ENCODE measurements at places on chromosomes 16 and 17. TPM values are rescaled to one million over a fixed set of nuclear protein-coding genes. Genes with fewer than 3 reads are reported as not detected.
A peak's percentile ranks its signal among the peaks of the same experiment; 100 is the strongest.

- DNase-seq: no peak
Observed at GRCh38 chr17:19539040-19539399, 5.4 kb downstream of the SLC47A1 start.

GRCh38 chr17:42517516-42517915 is 18.5 kb upstream of the NAGLU start:
- DNase-seq: peak; percentile 90

- peak; percentile 57 for DNase-seq
Observed at GRCh38 chr16:67177743-67178699, 5.7 kb downstream of the MATCAP1 start.

GRCh38 chr17:17503566-17504130 is 7.5 kb upstream of the RASD1 start:
- DNase-seq: no peak

GRCh38 chr16:31869511-31870201 is 4.0 kb upstream of the ZNF267 start:
- DNase-seq: peak; percentile 60

LRRC37B gene
- total RNA-seq: 14.2 TPM

DNA sequence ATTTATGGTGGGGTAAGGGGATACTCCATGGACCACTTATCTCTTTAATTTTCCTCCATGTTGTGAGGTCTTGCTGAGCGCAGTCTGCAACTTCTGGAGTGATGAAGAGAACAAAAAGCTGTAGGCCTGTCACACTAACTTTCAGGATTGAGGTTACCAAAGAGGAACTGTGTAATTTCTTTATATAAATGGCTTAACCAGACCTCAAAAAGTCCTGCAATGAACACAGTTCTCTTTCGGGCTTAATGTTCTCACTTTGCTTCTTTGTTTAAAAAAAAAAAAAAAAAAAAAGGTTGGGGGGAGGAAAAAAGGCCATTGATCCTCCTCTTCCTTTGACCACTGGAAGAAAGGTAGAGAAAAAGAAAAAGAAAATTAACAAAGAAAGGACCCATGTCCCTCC is 86.8 kb upstream of the SOX9 start:
- DNase-seq: no peak

DNA sequence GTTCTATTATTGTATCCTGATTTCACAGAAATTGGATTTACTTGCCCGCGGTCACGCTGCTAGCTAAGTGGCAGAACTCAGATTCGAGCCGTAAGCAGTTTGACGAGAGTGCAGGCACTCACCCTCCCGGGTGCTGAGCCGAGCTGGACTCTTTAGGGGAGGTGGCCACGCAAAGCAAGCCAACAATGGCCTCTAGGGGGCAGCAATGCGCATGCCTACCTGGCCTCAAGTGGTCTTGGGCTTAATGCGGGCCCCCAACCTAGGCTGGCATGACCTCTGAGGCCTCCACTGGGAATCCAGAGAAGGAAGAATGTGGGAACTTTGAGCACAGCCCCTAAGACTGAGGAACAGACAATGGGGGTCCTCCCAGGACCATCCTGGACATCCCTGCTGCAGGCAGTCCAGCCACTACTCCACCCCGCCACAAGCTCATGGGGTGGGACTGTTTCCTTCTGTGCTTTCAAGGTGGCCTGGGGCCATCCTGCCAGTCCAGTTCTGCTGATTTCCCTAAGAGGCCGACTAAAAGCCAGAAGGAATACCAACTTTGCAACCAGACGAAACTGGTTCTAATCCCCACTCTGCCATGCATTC is 276.5 kb downstream of the XYLT1 start:
- DNase-seq: peak; percentile 26

DNA sequence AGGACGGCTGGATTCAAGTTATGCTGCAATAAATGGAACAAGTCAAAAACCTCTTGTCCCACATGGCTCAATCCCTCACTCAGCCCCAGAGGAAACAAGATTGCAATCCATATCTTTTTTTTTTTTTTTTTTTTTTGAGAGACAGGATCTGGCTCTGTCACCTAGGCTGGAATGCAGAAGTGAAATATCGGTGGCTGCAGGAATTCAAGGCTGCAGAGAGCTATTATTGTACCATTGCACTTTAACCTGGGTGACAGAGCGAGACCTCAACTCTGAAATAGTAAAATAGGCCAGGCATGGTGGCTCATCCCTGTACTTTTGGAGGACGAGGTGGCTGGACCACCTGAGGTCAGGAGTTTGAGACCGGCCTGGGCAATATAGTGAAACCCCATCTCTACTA is 2.7 kb upstream of the PDE6G start:
- DNase-seq: no peak

- peak; percentile 65 for DNase-seq
Observed at GRCh38 chr17:64084086-64084939, 45.6 kb downstream of the ERN1 start.

GRCh38 chr17:44749076-44749979 is 9.5 kb upstream of the ADAM11 start:
- DNase-seq: no peak

DNA sequence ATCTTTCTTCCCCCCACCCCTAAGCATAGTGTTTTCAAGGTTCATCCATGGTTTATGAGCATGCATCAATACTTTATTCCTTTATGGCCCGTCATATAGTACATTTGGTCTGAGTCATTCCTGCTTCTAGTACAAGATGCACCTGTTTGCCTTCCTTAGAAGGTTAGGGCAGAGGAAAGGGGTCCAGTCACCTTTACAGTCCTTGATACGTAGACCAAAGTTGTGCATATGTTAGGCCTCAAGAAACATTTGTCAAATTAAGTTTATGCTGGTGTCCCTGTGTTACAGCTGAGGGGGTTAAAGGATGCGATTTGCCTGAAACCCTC is 1.4 kb downstream of the CYB5D2 start:
- no peak for DNase-seq

GRCh38 chr16:27202923-27203506 is 311 bp upstream of the KDM8 start:
- DNase-seq: peak; percentile 92

- DNase-seq: peak; percentile 97
Observed at GRCh38 chr17:82297714-82298537, 19.5 kb downstream of the CD7 start.

- DNase-seq: no peak
Observed at GRCh38 chr17:49353607-49354006, 8.4 kb downstream of the ZNF652 start.

DNA sequence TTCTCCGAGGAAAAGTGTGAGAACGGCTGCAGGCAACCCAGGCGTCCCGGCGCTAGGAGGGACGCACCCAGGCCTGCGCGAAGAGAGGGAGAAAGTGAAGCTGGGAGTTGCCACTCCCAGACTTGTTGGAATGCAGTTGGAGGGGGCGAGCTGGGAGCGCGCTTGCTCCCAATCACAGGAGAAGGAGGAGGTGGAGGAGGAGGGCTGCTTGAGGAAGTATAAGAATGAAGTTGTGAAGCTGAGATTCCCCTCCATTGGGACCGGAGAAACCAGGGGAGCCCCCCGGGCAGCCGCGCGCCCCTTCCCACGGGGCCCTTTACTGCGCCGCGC is at the start of gene ERBB2:
Gene ERBB2, plus strand, starts transcription at position 247 of the 330 bp plus-strand sequence. CDS start 175 bp downstream, outside the sequence.
- peak; percentile 74 for DNase-seq

STX4 gene
- 15.5 TPM for total RNA-seq

MMP25 gene
- under 0.01 TPM for total RNA-seq

CCL1 gene
- not detected for total RNA-seq

KRTAP4-3 gene
- total RNA-seq: not detected

DNA sequence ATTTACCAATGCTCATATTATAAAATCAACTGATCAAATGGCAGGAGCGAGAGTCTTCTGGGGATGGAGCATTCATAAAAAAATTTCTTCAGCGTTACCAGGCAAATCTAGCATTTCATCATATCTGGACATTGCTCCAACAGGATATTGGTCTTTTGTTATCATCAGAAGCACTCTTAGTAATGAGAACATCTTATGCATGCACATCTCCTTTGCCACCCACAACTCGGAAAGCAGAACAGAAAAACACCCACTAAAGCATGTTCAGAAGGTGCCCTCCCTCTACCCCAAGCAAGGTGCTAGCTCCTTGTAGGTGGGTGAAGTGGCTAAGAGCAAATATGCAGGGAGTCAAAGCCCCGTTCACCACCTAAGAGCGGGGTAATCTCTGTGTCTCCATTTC is 18.9 kb downstream of the ARHGAP17 start:
- DNase-seq: no peak

DNA sequence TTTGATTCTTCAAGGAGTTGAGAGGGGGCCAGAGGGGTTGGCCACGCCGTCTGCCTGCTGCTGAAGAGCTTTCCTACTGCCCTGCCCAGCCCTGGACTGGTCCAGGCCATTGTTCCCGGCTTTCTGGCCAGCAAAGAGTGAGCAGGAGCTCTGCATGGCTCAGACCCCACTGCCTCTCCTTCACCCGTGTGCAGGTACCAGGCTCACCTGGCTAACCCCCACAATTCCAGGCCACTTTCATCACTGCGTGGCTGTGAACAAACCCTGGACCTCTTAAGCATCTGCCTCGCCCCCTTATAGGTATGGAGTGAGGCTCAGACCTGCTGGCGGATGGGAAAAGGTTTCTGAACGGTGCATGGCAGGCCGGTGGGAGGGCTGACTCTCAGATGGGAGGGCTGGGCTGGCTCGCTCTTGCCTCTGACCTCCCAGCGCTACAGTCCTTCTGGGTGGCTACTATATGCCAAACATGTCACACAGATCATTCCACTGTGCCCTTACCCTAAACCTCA is 8.9 kb downstream of the ZNF319 start:
- DNase-seq: no peak

DNA sequence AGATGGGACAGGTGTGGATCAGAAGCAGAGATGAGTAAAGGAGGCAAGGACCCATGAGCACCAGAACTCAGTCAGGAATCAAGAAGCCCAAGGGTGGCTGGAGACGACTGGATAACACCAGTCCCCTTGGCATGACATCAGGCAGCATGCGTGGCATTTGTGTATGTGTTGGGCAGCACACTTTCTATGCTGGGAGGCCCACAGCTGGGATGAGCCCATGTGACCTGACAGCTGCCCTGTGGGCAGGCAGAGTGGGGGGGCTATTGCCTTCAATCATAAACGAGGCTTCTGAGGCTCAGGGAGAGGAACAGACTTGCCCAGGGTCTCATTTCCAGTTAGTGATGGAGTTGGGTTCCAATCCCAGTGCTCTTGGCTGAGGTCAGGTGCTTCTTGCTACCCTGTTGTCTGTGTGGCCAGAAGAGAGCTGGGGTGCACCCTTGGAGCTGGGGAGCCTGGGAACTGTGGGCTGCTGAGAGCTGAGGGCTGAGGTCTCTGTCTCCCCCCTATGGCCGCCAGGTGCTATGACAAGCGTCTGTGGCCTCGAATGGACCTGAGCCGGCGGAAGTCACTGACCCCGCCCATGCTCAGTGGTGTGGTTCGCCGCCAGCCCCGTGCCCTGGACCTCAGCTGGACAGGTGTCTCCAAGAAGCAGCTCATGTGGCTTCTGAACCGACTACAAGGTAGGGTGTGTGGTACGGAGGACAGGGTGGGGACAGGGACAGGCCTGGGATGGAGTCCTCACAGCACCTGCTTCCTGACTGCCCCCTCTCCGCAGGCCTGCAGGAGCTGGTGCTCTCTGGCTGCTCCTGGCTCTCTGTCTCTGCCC is 7.1 kb upstream of the ORAI3 start:
- DNase-seq: peak; percentile 72

DNA sequence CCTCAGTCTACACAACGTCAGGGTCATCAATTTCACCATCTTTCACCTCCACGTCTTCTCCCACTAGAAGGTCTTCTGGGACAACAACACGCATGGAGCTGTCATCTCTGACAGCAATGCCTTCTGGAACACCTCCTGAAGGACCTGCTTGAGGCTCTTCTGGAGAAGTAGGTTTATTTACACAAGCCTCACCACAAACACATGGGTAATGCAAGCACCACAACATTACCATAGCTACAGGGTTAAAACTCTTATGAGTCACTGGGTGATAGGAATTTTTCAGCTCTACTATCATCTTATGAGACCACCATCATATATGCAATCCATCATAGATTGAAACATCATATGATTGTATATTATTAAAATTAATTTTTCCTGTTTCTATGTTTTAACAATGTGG is 215.4 kb downstream of the CHD9NB start:
- peak; percentile 6 for DNase-seq

ZNF287 gene
- 5.2 TPM for total RNA-seq

- peak; percentile 14 for DNase-seq
Observed at GRCh38 chr17:73013816-73014663, 78.4 kb downstream of the SLC39A11 start.

- DNase-seq: peak; percentile 85
Observed at GRCh38 chr16:86836503-86837129, 258.3 kb downstream of the FOXL1 start.

GNGT2 gene
- not detected for total RNA-seq

SEZ6 gene
- not detected for total RNA-seq

KRT25 gene
- not detected for total RNA-seq

- DNase-seq: no peak
Observed at GRCh38 chr16:64012166-64012565, 1109.7 kb downstream of the CDH11 start.

DNA sequence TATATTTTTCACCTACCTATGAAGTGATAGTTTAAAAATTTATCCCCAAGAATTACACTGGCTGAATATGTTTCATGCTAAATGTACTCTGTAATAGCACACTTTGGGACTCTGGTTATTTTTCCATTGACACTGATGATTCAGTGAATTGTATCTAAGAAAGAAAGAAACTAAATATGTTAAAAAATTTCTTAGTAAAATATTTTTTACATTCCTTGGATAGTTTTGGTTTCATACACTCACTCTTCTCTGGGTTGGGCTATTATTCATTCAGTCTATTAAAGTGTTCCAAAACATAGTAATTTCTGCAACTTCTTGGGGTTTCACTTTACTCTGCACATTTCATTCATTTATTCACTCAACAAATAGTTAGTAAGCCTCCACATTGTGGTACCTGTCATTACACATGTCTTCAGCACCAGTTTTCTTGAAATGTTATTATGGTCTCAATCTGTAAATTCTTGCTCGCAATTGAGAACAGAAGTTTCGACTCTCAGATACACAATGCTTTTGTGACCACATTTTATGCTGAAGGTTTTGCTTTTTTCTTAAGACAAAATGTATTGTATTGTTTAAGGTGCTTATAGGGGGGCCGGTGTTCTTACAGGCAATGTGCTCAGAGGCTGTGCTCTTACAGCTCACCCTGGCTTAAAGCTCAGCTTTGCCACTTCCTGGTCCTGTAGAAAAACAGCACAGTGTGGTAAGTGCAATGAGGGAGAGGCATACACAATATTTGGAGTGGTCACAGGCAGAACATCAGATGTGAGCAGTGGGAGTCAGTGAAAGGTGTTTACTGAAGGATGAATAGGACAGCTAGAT is 17.4 kb downstream of the CNTNAP4 start:
- no peak for DNase-seq

- no peak for DNase-seq
Observed at GRCh38 chr17:60888812-60889709, 211.4 kb downstream of the BCAS3 start.
